ENCODE measurements at places on chromosomes 1 and 21.

- DNase-seq: no peak
These were observed 29.9 kb upstream of the DISP1 start for GRCh38 chr1:222784916-222785315.

GRCh38 chr1:55559161-55559611 is 344.0 kb upstream of the USP24 start:
- DNase-seq: no peak

DNA sequence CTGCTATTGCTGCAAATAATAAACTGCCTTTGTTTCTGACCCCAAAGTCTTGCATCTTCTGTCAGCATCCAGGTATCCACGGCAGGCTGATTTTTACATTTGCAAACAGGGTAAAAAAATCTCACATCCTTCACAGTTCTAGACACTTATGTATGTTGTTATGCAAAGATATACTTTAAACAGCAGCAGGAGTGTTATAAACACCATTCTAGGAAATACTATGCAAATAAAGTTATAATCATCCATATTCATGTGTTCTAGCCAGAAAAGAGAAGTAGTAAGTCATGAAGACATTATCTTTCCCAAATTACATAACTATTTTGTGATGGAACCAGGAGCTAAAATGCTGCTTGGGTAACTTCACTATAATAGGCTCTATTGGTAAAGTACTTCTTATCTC is 534.2 kb downstream of the LTN1 start:
- no peak for DNase-seq

GRCh38 chr1:245245021-245245667 is 90.4 kb downstream of the KIF26B start:
- DNase-seq: no peak

- DNase-seq: peak; percentile 79
These were observed 30.9 kb downstream of the ADAMTS5 start for GRCh38 chr21:26935977-26936376.

GRCh38 chr1:167208624-167208976 is 12.1 kb upstream of the POU2F1 start:
- DNase-seq: no peak

DNA sequence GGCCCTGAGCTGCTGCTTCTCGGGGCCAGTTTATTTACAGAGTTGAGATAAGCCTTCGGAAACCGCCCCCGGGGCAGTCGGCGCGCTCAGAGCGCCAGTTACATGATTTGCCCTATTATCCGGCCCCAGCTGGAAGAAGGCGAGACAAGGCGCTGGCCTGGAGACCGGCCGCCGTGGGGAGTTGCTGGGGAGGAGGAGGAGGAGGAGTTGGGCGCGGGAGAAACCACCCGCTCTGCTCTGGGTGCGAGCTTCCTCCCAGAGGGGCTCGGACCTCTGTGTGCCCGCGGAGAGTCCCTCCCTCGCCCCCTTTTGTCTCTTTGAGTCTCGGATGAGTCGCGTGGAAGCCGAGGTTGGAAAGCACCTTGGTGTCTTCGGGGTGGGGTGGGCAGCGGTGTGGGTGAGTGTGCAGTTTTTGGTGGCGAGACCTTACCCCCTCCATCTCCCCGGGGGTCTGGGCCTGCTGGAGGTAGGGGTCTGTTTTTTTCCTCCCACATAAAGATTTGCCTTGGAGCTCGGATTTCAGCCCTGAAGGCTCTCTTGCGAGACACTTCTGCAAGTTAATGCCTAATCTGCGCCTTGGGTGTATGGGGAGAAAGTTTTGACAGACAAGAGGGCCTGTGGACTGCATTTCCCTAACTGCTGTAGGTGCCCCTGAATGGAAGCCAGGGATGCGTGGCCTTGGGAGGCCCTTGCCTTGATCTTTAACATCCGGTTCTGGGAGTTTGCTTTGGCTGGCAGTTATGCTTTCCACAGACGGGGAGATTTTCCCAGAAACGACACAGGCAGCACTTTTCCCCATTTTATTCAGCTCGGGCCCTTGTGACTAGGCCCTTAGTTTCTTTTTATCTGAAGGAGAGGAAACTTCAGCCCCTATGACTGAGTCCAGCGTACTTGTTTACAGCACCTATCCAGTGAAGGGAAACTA is 80.0 kb downstream of the NDUFS5 start:
- DNase-seq: no peak

DNA sequence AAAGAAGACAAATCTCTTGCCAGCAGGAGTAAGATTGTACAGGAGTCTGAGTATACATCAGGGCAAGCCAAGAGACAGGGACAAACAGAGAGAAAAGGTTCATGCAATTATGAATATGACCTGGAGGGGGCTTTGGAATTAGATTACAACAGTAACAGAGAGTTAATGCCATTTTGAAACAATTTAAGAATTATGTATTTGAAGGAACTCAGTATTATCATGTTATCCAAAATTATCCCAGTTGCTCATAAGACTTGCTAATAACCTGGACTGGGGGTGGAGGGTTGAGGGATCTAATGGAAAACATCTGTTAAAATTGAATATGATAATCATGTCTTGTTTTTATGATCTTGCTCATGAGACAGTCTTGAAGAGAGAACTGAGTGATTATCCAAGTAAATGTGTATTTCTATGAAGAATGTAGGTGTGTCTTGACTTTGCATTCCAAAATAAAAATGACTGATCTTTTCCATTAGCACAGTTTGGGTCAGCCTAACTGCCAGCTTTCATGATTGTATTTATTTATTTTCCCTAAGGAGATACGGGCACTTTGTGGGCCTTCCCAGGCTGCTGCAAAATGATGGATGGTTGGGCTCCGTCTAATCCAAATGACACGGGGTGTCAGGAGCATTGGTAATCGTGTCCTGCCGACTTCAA is 117.7 kb downstream of the ERG start:
- DNase-seq: no peak

- DNase-seq: no peak
These were observed 2.2 kb downstream of the TENT5B start for GRCh38 chr1:27010226-27010994.

GRCh38 chr1:83098131-83098530 is 900.8 kb downstream of the TTLL7 start:
- DNase-seq: no peak

GRCh38 chr1:74755475-74755874 is 22.5 kb downstream of the TYW3 start:
- DNase-seq: no peak

GRCh38 chr1:240599299-240599698 is 12.7 kb downstream of the GREM2 start:
- DNase-seq: no peak

DNA sequence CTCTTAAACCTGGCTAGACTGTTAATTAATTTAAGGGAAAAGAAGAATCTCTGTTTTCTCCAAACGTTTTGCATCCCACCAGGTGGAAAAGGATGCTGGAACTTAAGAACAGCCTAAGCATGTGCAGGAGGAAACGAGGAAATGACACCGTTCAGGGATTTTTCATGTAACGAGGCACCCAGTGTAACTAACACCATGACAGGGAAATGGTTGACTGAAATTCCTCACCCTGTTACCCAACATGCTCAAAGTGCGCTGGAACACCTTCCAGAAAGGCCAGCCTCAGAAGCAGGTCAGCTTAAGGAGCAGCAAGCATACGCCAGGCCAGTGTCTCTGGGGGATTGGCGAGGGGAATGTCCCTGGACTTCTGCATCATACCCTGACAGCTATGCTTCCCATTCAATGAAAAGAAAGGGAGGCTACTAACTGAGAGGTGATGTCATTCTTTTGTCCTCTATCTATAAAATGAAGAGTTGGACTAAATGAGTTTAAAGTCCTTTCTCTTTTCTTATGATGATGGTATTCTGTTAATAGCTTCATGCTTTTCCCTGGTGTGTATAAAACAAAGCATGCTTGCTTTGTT is 21.6 kb downstream of the TNN start:
- DNase-seq: no peak

- DNase-seq: no peak
These were observed 78.5 kb downstream of the BRINP2 start for GRCh38 chr1:177249231-177249630.

GRCh38 chr1:31510304-31510703 is 66.0 kb upstream of the TINAGL1 start:
- DNase-seq: no peak

All from NCI-H2171 (cell line).